ENCODE measurements at places on chromosomes 4 and X.

DNA sequence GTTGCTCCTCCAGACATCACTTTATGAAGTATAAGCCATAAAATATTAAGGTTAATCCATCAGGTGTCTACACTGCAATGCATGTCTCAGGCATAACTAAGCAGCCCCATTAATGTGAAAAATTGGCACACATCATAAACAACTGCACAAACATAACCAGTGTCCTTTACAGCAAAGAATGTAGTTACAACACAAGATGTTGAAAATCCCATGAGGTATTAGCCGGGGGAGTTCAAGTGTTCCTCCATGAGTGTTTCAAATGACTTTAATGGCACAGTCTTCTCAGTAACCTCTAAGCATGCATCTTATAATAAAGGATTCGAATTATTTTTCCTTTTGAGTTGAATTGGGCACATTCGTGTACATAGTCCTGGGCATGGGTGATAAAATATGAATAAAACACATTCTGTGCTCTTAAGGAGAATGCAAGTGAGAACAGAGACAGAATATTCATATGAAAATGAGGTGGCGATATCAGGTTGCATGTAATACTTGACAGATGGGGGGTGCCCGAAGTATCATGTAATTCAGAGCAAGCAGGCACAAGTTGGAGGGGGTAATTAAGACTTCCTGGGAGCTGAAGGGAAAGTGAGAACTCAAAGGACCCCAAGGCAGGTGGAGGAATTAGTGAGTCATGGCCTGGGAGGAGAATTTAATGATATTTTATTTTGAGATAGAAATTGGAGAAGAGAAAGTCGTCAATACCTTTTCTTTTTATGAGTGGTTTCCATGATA lies 18.2 kb upstream of the VCX2 start:
- no peak for DNase-seq

GRCh38 chr4:138975225-138975624 lies 40.4 kb upstream of the NOCT start:
- no peak for DNase-seq

DNA sequence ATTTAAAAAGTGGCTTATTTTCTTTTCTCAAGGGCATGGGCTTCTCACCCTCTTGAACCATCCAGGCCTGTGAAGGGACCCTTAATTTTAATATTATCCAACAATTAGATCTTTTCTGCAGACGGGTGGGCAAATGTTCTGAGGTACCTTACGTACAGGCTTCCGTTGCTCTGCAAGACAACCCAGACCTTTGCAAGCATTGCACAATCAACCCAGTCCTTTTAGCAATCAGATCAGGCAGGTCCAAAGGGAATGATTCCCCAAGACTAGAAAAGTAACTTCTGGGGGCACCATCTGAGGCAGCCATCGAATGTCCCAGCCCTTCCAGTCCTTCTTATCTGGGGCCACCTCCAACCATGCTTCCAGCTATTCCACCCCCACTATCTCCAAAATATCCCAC lies 67.3 kb upstream of the TACR3 start:
- no peak for DNase-seq

- DNase-seq: no peak
These were observed 12.3 kb downstream of the TLR3 start for GRCh38 chr4:186081202-186081807.

- no peak for DNase-seq
These were observed 71.1 kb downstream of the HADH start for GRCh38 chr4:108060686-108061321.

Data from foreskin melanocyte (primary cell).